ENCODE measurements at places on chromosomes 11 and 22. TPM values are rescaled to one million over a fixed set of nuclear protein-coding genes. Genes with fewer than 3 reads are reported as not detected.

DNA sequence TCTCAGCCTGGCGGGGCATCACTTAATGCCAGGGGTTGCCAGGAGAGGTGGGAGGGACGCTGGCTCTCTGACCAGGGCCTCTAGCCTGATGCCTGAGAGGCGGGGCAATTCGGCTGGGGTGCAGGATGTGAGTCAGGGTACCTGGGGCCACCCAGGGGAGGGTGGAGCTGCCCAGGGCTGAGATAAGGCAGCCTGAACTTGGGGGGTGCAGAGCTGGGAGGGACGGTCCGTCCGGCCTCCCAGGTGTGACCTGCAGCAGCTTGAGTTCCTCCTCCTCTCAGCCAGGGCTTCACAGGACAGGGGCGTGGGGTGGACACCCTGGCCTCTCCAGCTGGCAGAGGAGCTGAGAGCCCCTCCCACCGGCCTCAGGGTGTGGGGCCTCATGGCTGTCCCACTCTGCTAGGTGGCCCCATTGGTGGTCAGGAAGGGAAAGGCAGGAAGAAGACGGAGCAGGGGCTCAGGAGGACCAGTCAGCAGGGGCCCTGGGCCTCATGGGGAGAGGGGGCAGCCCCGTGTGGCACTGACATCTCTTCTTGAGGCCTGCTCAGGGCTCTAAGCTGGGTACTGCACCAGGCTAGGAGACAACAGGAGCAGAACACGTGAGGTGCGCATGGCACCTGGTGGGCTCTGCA, 942 bp upstream of the RPS6KA4 start:
- no peak for DNase-seq

DNA sequence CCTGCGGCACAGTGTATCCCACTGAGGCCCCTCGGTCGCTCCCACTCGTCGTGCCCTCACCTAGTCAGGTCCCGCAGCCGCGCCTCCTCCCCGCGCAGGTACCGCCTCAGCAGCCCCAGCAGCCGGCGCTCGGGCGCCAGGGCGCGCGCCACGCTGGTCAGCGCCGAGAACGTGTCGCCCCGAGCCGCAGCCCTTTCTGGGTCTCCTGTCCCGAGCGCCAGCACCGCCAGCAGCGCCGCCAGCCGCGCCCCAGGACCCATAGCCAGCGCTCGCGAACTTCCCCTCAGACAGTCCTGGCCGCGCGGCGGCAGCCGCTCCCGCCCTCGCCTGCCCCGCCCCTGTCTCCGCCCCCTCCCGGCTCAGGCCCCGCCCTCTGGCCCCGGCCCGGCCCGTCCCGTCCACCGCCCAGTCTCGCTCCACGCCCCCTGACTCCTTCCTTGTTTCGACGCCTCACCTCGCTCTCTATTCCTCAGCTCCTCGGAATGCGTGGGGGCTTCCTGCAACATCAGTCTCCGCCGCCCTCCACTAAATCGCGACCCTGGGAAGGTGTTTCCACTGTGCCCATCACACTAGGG, at the start of gene P4HA3:
P4HA3 (minus strand) TSS at position 289 of the 575 bp plus-strand sequence; CDS start at position 260, 29 bp downstream.
- DNase-seq: no peak

GRCh38 chr11:69648679-69649575, 8.0 kb downstream of the CCND1 start:
- no peak for DNase-seq

IGLL1 gene
- total RNA-seq: not detected

RIMBP3B gene
- total RNA-seq: 0.22 TPM

PPP2R5B gene
- 89.4 TPM for total RNA-seq

BRD1 gene
- 29.8 TPM for total RNA-seq

YAP1 gene
- 45.9 TPM for total RNA-seq

UPK3A gene
- not detected for total RNA-seq
